Fibroblast of mammary gland (primary cell): ENCODE measurements at places on chromosomes 6 and 20.

- no peak for DNase-seq
Observed at GRCh38 chr6:131692031-131692430, 9.2 kb downstream of the OR2A4 start.

DNA sequence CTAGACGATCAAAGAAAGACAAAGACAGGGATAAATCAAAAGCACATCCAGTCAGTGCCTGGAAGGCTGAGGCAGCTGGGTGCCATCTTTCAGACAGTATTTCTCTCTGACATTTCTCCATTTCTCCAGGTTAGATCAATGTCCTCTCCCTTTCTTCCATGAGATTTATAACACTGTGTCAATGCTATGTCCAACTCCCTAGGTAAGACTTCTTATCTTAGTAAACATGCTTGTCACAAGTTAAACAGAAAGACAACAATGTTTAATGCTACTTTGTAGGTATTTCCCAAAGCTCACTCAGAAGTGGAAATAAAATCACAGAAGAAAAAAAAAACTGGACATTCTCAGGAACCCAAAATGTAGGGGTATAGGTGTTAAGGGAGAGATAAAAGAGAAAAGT lies 113.9 kb downstream of the GPR63 start:
- DNase-seq = no peak

DNA sequence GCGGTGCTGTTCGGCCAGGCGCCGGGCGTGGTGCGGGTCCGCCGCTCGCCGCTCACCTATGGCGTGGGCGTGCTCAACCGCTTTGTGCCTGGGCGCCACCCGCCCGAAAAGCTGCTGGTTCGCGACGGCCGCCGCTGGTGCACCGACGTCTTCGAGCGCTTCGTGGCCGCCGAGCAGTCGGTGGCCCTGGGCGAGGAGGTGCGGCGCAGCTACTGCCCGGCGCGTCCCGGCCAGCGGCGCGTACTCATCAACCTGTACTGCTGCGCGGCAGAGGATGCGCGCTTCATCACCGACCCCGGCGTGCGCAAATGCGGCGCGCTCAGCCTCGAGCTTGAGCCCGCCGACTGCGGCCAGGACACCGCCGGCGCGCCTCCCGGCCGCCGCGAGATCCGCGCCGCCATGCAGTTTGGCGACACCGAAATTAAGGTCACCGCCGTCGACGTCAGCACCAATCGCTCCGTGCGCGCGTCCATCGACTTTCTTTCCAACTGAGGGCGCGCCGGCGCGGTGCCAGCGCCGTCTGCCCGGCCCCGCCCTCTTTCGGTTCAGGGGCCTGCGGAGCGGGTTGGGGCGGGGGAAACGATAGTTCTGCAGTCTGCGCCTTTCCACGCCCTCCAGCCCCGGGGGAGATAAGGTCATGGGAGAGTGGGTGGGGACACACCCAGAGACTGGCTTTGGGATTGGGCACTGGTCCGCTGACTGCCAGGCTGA lies 15.7 kb downstream of the ADISSP start:
- no peak for DNase-seq

- no peak for DNase-seq
Observed at GRCh38 chr6:41588111-41588510, 41.9 kb downstream of the FOXP4 start.

DNA sequence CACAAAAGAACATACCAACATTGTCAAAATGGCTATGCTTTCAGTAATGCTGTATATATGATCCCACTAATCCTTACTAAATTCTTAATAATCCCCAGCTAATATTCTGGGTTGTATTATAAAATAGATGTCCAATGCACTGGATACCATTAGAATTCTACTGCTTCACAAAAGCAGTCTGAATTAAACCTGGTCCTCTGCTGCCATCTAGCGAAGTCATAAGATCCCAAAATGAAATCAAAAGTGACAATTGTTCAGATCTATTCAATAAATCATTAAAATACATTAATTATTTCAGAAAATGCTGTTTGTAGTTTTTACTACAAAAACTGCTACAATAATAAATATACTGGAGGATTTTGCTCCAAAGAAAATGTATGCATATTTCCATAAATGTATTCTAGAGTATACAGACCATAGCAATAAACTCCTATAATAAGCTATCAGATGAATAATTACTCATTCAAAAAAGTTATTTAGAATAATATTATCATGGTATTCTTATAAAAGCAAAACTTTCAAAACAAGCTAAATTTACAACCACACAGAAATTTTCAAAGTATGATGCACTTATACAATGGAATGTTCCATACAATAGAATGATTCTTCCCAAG lies 92.6 kb downstream of the RNGTT start:
- peak; percentile 72 for DNase-seq

DNA sequence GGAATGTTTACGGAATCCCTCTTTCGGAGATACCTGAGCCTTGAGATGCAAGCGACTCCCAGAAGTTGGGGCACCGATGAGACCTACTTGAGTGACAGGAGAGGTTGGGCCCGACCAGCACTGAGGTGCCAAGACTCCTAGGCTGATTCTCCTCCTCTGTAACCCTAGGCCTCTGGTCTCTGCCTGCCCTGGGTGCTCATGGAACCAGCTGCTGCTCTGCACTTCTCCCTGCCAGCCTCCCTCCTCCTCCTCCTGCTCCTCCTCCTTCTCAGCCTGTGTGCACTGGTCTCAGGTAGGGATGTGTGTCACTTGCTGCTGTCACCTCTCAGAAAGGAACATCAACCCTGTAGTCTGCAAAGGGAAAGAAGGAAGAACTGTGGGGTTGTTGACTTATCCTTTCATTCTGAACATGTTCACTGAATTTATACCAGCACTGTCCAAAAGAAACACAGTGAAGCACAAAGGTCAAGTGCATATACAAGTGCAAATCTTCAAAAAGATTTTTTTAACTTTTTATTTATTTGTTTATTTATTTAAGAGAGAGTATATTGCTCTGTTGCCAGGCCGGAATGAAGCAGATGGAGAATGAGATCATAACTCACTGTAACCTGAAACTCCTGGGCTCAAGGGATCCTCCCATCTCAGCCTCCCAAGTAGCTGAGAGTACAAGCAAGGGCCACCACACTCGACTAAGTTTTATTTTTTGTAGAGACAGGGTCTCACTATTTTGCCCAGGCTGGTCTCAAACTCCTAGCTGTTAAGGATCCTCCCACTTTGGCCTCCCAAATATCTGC lies 913 bp downstream of the BTN2A2 start:
- DNase-seq = peak; percentile 78

- DNase-seq = no peak
Observed at GRCh38 chr20:3311623-3312022, 72.6 kb upstream of the SLC4A11 start.

- DNase-seq = no peak
Observed at GRCh38 chr6:168530653-168531071, 89.7 kb downstream of the SMOC2 start.

DNA sequence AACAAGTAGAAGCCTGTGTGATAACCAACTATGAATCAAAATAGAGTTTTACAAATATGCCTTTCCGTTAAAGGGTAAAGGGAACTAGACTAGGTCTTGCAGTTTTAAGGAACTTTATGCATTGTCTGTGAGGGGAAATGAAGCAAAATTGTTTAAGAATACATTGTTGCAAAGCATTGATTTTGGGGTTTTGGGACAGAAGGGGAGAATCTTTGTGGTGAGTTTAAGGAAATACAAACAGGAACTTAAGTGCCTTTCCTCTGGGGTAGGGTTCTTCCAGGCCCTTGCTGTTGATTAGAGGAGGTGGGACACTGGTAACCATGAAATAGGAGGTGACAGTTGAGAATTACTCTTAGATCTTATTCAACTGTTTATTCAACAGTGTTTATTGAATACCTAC lies 4.7 kb downstream of the MAPK14 start:
- DNase-seq = no peak

- DNase-seq = peak; percentile 68
Observed at GRCh38 chr6:74733830-74734620, 471.8 kb downstream of the COL12A1 start.

DNA sequence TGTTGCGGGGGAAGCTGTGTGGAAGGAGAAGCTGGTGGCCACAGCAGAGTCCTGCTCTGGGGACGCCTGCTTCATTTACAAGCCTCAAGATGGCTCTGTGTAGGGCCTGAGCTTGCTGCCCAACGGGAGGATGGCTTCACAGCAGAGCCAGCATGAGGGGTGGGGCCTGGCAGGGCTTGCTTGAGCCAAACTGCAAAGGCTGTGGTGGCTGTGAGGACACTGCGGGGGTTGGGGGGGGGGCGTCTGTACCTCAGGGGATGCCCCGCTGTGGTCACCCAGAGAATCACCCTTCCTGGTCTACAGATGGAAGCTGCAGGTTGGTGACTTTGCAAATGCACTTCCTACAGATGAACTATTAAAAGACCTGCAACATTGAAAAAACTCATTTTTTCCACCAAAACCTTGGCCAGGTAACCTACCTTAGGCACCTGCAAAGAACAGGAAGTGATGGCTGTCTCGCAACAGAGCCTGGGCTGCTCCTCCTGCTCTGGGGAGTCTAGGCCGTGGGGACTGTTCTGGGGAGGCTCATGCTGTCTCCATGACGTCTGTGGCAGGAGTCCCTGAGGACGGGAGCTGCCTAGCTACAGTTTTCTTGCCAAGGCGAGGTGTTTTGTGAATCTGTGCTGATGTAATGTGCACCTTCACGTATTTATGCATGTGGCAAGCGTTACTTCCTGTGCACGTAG lies 7.3 kb downstream of the NPBWR2 start:
- no peak for DNase-seq

DNA sequence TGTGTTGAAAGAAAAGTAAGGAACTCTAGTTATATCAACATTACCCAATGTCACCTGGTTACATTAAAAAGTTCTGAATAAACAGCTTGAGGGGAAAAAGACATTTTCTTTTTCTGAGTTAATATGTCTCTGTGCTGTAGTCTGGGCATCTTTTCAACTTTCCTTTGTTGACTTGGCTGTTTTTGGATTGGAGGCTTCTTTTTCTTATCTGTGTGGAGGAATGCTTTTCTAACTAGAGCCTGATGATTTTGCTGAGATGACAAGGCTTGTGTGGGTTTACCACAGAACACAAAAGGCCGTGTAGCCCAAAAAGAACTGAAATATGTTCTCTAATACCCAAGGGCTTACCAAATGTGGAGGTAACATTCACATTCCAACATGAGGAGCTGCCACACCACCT lies 161.8 kb downstream of the KCNQ5 start:
- no peak for DNase-seq

- peak; percentile 53 for DNase-seq
Observed at GRCh38 chr20:34709831-34710567, 5.9 kb downstream of the TP53INP2 start.
